Gastrocnemius medialis (tissue), 4 donors: ENCODE measurements at places on chromosomes 3 and 15.

GRCh38 chr3:107271787-107272387, 105.4 kb upstream of the CCDC54 start:
- H3K27me3 ChIP-seq = no peaks in the 10 kb centered on the region
- no peak overlapping the region for H3K27ac ChIP-seq
- H3K4me3 ChIP-seq = no peak overlapping the region
- DNase-seq = no peak

- peaks cover 64% of the 10 kb centered on the region for H3K4me1 ChIP-seq
- DNase-seq = peak; percentile 89
- no peaks in the 10 kb centered on the region for H3K36me3 ChIP-seq
- no peaks in the 10 kb centered on the region for H3K27me3 ChIP-seq
- H3K4me3 ChIP-seq = no peak overlapping the region
These were observed 17.9 kb downstream of the ACSBG1 start for GRCh38 chr15:78216276-78217104.

- peak overlapping the region; percentile 99 for H3K27ac ChIP-seq
- no peaks in the 10 kb centered on the region for H3K27me3 ChIP-seq
- peak; percentile 47 for DNase-seq
- no peak overlapping the region for H3K4me3 ChIP-seq
- peaks cover 83% of the 10 kb centered on the region for H3K4me1 ChIP-seq
These were observed 28.1 kb downstream of the ABHD2 start for GRCh38 chr15:89116404-89116803.

DNA sequence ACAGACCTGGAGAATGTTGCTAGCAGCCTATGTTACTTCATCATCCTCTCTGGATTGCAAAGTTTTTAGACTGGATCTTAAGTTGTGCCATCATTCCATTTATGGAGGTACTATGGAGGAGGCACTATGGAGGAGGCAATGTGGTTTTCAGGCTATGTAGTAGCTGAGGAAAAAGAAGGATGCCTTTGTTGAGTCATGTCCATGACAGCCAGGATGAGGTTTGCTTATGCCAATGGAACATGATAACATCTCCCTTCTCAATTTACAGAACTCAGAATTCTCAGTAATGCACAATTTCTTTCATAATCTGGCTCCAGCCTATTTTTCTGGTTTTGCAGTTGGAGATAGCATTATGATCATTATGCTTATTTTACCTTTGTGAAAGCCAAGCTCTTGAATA, 65.9 kb upstream of the TMEM108 start:
- H3K27ac ChIP-seq = no peak overlapping the region
- H3K36me3 ChIP-seq = no peaks in the 10 kb centered on the region
- H3K27me3 ChIP-seq = no peaks in the 10 kb centered on the region
- no peak overlapping the region for H3K4me3 ChIP-seq

- H3K27ac ChIP-seq = no peak overlapping the region
- peaks cover 27% of the 10 kb centered on the region for H3K4me1 ChIP-seq
- no peaks in the 10 kb centered on the region for H3K36me3 ChIP-seq
These were observed 688.7 kb downstream of the TUSC7 start for GRCh38 chr3:117398141-117398899.

GRCh38 chr3:72891053-72891855, 3.4 kb downstream of the GXYLT2 start:
- peaks cover 14% of the 10 kb centered on the region for H3K4me1 ChIP-seq
- H3K27ac ChIP-seq = peak overlapping the region; percentile 2
- DNase-seq = no peak
- H3K4me3 ChIP-seq = no peak overlapping the region
- H3K27me3 ChIP-seq = no peaks in the 10 kb centered on the region
- no peaks in the 10 kb centered on the region for H3K36me3 ChIP-seq
